ENCODE measurements at places on chromosomes 2 and 18. TPM values are rescaled to one million over a fixed set of nuclear protein-coding genes. Genes with fewer than 3 reads are reported as not detected.
A peak's percentile ranks its signal among the peaks of the same experiment; 100 is the strongest.

APCDD1 gene
- 167 TPM for polyA plus RNA-seq

- DNase-seq = no peak
Observed at GRCh38 chr2:146081459-146081858, 1561.5 kb upstream of the ZEB2 start.

SLC39A10 gene
- 41.2 TPM for polyA plus RNA-seq

DNA sequence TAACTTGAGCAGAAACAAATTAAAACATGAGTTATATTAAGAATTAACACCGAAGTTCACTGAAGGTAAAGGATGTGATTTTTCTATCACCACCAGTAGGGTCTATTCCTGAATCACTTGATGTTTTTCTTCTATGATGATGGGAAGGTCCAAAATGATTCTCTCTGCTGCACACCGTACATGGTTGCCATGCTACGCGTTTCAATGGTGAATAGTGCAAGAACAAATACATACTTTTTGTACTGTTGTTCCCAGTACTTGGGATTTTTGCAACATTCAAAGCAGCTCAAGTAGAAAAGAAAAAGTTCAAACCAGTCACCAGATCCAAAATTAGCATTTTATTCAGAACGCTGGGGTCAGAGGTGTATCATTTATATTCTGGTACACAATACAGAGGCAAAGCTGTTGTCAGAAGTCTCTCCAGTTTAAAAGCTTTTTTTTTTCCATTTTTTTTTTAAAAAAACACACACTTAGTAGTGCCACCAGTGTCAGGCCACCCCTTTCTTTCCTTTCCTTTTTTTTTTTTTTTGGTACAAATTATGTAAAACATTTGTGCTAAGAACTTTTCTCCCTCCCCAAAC is 226.2 kb downstream of the CDH2 start:
- DNase-seq = no peak

DNA sequence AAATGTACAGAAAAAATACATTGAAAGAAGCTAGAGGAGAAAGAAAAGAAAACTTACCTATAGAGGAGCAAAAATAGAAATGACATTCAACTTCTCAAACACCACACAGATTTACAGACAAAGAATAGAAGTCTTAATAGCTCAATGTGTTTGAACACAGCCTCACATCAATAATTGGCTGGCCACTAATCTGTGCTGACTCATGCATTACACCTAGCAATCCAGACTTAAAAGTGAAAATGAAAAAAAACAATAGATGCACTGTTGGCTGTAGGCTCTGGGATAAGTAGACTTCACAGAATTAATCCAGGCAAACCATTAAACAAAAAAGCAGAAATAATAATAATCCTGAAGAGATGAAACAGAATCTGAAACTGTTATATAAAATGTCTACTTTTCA is 961.3 kb upstream of the CELF4 start:
- DNase-seq = no peak

ABI2 gene
- polyA plus RNA-seq = 75.4 TPM

GRCh38 chr2:241636182-241637017 is 558 bp downstream of the THAP4 start:
- peak; percentile 86 for DNase-seq

DNA sequence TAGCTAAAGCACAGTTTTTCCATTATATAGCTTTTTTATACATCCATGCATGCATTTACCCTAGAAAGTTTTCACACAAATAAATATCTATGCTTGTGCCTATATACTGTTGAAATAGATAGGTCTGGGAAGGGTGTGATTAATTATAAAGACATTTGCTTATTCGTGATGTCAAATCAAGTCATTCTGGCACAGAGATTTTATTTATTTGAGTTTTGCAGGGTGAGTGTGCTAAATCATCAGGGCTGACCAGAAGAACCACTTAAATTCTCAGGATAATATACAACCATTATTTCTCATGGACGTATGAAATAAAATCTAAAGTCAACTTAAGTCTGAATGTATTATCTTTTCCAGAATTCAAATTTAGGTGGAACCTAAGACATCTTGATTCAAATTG is 295.5 kb downstream of the EPHA4 start:
- DNase-seq = no peak

AMER3 gene
- polyA plus RNA-seq = 0.04 TPM
